ENCODE measurements at places on chromosomes 4 and X.

DNA sequence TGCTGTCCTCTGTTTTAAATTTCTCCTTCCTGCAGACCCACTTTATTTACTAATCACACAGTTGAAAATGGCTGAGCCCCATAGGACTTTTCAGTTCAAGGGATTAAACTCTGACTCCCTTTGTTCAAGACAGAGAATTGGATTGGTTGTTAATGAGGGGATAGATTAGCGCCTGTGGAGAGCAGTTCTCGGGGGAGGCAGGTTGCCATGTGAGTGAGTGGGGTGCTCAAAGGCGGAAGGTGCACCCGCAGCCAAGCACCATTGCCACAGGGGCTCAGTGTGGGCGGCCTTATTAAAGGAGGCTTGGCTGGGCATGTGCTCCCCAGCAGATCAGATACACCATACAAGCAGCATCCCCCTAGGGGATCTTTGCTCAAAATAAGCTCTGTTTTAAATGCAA lies 7.9 kb upstream of the CBR4 start:
- DNase-seq, result no peak

- DNase-seq, result peak; percentile 18
These were observed 104.9 kb downstream of the SLIT2 start for GRCh38 chr4:20356565-20356964.

GRCh38 chr4:88447371-88448095 lies 9.4 kb upstream of the HERC5 start:
- no peak for DNase-seq

GRCh38 chr4:182521011-182521410 lies 277.8 kb downstream of the TENM3 start:
- DNase-seq, result no peak

GRCh38 chrX:134526399-134526798 lies 66.4 kb downstream of the HPRT1 start:
- DNase-seq, result no peak

DNA sequence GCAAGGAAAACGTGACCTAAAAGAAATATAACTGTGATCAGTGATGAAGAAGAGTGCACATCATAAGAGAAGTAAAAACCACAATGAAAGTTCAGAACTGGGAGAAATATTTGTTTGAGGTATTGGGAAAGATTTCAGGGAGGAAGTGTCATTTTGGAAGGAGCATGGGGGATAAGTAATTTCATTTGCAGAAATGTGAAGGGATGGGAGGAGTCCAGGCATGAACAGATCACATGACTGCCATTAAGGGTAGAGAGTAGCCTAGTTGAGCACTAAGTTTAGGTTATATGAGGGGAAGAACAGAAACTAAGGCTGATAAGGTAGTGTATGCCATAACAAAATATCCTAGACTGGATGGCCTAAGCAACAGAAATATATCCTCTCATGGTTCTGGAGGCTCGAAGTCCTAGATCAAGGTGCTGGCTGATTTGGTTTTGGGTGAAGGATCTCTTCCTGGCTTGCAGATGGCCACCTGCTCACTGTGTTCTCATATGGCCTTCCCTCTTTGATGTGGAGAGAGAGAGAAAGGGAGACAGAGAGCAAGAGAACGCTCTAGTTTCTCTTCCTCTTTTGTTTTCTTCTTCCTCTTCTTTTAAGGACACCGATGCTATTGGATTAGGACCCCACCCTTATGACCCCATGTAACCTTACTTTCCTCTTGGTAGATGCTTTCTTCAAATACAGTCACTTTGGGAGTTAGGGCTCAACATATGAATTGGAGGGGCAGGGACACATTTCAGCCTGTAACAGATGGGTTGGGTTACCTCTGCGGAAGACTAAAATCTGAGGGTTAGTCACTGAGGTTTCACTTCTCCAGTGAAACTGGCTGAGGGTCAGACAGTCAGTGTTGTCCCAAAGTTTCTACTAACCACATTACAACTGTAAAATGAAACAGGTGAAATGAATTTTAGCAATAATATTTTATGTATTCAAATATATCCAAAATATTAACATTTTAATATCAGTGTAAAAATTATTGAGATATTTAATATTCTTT lies 77.9 kb downstream of the EGF start:
- no peak for DNase-seq

- peak; percentile 0 for DNase-seq
These were observed 133.1 kb upstream of the VCX start for GRCh38 chrX:7709845-7710244.

- no peak for DNase-seq
These were observed 90.5 kb downstream of the STOX2 start for GRCh38 chr4:183995570-183995969.

DNA sequence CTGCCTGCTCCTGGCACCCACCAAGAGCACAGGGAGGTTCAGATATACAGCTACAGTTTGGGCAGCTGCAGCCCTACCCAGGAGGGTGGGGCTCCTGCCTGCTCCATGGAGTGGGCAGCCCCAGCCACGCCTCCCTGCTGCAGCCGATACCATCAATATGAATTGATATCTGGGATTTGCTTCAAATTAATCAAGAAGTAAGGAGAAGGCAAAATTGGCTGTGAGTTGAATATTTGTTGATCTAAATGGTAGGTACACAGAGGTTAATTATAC lies 31.2 kb upstream of the ZNF280C start:
- no peak for DNase-seq

- no peak for DNase-seq
These were observed 2.5 kb downstream of the TENM3 start for GRCh38 chr4:182245541-182246215.

GRCh38 chrX:73758250-73758649 lies 195.3 kb downstream of the CHIC1 start:
- DNase-seq, result no peak

GRCh38 chr4:44716597-44716996 lies 9.8 kb downstream of the GNPDA2 start:
- DNase-seq, result no peak
